Pons (tissue), 1 donor: ENCODE measurements at places on chromosomes 3 and 15.

DNA sequence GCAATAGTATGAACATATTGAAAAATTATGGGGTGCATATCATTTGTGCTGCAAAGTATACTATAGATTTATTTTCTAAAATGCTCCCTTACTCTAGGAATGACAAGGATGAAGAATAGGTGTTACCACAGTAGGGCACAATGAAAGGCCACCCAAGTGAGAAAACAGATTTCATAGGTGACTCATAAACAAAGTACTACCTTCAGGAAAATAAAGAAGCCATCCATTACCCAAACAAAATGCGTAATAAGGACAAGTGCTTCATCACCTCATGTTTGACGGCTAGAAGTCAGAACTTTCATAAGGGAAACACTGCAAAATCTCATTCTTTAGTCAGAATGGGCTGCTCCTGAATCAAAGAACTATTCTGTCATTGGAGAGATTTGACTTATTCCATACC lies 116.6 kb downstream of the MFSD1 start:
- no peak for DNase-seq

DNA sequence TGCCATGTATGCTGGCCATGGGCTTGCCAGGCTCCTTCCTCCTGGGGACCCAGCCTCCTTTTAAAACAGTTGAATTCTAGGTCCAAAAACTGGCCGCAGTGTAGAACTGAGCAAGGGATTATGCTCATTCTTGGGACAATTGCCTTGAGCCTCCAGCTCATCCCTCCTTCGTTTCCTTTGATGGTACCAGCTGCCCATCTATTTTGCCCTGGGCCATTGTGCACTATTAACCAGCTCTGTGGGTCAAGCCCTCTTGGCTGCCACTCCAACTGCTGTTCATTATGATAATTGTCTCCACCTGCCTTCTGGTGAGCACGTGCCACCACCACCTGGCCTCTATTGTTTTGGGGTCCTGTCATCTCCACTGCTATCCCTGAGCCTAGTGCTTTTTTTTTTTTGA lies 75.8 kb upstream of the SYN2 start:
- no peak for DNase-seq

DNA sequence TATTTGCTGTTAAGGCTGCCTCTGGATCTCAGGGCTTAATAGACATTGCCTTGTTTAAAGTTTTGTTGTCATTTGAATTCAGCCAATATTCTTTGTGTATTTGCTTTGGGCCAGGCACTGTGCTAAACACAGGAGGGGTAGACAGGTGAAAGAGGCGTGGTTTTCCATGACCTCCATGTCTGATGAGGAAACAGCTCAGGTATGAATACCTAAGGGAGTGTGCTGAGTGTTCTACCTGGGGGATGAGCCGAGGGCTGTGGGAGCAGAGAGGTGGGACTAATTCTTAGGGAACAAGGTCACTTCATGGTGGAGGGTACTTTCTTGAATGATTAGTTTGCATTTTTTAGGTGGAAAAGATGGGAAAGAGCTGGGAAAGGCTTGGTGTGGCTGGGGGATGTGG lies 108.2 kb downstream of the THSD4 start:
- no peak for DNase-seq

GRCh38 chr3:167162083-167162482 lies 218.0 kb downstream of the ZBBX start:
- DNase-seq = no peak

- no peak for DNase-seq
Observed at GRCh38 chr15:52200831-52201365, 9.7 kb upstream of the GNB5 start.

GRCh38 chr3:73419179-73419803 lies 205.4 kb downstream of the PDZRN3 start:
- no peak for DNase-seq

DNA sequence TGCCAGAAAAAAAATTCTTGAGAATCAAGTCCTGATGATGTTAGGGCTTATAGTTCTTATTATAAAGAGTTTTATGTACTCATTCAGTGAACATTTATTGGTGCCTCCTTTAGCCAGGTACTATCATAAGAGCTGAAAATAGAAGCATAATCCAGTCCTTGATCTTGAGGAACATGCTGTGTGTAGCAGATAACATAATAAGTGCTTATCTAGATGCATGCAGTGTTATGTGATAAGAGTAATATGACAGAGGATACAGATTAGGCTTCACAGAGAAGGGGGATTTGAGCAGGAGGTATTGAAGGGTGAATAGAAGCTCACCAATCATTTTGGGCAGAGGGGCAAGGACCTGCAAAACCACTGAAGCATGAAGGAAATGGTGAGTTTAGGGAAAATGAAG lies 1.1 kb downstream of the CCR2 start:
- DNase-seq = no peak

GRCh38 chr3:193890016-193890897 lies 245.7 kb upstream of the HES1 start:
- no peak for DNase-seq

DNA sequence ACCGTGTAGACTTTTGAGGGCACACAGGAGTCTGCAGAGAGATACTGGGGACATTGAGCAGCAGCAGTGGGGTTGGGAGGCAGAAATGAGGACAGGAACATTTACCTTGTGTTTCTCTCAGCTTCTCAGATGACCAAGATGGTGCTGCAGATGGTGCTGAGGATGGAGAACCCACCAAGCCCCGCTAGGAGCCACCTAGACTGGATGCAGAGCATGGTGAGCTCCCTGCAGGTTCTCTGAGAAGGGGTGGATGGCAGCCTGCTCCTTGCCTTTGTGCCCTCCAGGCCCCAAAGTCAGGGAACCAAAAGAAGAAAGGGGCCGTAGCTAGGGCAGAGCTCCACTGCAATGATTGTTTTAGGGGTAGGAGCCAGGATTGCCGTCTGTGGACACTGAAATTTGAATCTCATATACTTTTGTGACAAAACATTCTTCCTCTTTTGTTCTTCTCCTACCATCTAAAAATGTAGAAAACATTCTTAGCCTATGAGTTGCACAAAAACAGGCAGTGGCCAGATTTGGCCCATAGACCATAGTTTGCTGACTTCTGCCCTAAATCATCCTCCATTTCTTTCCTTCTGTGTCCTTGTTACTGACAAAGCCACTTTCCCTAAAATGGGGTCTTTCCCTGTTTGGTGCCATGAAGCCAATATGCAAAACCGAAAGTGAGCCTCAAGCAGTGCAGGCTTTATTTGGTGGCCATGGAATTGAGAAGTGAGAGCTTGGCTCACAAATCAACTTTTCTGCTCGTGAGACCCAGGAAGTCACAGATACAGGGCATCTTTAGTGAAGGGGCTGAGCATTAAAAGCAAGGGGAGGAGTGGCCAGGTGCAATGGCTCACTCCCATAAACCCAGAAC lies 11.9 kb upstream of the MUC20 start:
- no peak for DNase-seq

GRCh38 chr15:47820747-47821319 lies 103.5 kb downstream of the SEMA6D start:
- no peak for DNase-seq

- no peak for DNase-seq
Observed at GRCh38 chr3:88410259-88410658, 260.5 kb downstream of the C3orf38 start.

DNA sequence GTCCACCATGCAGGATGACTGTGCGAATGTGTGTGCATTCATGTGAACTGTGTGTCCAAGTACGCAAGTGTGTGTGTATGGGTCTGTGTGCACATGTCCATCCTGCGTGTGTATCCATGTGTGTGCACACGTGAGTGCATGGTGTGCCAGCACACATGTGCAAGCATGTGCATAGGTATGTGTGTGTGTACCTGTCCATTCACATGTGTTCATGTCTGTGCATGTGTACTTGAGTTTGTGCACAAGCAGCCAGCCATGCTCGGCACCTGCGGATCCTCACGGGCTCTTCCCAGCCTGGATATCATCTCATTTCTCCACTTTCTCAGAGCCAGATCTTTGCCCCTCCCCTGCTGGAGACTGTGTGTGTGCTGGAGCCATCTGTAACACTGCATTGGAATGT lies 18.7 kb upstream of the PLXNA1 start:
- no peak for DNase-seq

GRCh38 chr3:116059421-116060096 lies 385.7 kb downstream of the LSAMP start:
- no peak for DNase-seq

GRCh38 chr3:172859041-172859440 lies 108.5 kb downstream of the ECT2 start:
- DNase-seq = no peak

- peak; percentile 83 for DNase-seq
Observed at GRCh38 chr15:64521201-64521600, 60.8 kb downstream of the ZNF609 start.

DNA sequence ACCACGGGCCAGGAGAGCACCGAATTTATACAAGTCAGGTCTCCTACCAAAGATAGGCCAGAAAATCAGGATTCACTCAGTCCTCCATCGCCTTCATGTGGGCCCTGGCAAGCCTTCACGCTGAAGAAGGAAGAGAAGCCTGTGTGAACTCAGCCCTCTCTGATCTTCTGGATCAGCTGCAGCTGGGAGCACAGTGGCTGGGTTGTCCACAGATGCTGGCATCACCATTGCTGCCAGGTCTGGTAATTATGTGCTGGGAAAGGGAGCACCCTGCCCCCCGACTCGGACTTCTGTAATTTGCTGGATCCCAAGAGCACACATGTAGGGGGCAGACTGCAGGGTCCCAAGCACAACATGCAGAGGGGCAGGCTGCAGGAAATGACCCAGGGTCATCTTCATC lies 12.4 kb upstream of the PDE8A start:
- DNase-seq = peak; percentile 73

DNA sequence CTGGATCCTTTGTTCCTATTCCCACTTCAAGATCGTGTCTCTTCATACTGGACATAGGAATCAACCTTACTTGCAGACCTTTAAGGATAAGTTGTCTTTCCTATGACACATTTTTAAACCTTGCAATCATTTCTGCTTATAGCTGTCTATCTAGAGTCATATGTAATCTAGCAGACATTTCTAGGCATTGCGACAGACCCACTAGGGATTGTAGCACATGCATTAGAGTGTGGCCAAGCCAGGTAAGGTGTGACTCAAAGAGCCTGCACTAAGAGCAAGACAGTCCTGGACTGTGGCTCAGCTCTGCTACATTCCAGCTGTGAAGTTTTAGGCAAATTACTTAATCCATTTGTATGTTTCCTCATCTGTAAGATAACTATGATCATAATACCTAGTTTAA lies 38.8 kb upstream of the BFSP2 start:
- DNase-seq = no peak

GRCh38 chr3:196886144-196886543 lies 18.4 kb downstream of the SENP5 start:
- DNase-seq = no peak
